ENCODE measurements at places on chromosomes 1 and 21.

GRCh38 chr1:2253797-2254480 is 25.8 kb downstream of the SKI start:
- DNase-seq: no peak

DNA sequence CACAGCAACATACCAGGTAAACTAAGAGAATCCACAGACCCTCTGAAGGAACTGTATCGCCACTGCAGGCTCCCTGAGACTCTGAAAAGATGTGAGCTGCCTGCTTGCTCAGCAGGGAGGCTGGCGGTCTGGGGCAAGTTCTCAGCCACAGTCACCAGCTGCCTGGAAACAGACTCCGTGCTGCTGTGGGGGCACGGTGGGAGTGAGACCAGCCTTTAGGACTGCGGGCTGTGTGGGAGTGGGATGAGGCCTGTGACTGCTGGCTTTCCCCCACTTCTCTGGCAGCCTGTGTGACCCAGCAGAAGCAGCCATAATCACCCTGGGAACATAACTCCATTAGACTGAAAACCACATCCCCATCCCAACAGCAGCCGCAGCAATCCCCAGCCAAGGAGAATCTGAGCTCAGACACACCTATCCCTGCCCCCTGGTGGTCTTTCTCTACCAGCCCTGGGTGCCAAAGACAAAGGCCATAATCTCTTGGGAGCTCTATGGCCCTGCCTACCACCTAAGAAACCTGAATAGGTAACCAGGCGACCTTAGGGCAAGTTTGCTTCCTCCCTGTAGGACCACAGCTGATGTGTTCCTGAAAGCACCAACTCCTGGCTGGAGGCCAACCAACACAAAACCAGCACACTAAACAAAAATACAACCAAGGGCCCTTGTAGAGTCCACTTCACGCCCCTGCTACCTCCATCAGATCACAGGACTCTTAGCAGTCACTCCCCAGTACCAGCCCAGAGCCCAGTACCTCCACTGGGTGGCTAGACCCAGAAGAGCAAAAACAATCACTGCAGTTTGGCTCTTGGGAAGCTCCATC is 151.5 kb downstream of the SMYD3 start:
- no peak for DNase-seq

- no peak for DNase-seq
Observed at GRCh38 chr1:41765152-41765551, 153.6 kb downstream of the HIVEP3 start.

DNA sequence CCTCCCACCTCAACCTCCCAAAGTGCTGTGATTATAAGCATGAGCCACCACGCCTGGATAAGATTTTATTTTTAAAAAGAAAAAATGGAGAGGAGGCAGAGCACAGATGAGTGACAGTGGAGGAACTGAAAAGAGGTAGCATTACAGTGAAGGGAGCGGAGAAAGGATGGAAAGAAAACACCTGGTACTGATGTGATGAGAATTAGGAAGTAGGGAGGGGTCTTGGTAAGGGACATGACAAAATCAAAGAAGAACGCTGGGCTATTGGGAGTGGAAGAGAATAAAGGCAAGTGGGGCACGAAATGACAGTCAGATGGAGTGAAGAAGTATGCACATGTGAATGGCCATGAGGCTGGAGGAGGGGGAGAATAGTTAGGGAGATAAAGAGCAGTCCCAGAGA is 2.3 kb downstream of the FCRLA start:
- no peak for DNase-seq

GRCh38 chr1:56081173-56081572 is 498.2 kb downstream of the PLPP3 start:
- no peak for DNase-seq

DNA sequence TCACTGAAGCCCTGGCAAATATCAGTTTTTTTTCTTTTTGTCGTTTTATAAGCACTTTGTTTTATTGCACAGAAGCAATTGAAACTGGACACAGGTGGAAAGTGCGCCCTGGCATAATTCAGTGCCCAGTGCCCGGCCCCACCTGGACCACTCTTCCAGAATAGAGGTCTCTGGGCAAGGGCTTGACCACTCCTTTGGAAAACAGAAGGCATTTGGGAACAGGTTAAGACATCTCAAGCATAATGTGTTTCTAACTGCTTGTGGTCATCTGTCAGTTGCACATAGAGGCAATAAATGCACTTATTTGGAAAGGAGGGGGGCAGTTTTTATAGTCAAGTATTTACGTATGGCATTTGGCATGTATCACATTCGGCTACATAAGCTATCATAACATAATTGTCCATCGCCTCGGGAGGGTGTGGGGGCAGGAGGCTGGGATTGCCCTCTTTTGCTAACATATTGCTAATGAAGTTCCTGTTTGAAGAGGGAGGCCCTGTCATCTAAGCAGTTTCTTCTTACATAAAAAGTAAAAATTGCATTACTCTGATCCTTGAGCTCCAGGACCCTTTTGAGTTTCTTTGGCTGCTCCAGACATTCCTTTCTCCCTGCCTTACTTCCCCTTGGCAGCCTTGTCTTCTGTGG is 14.7 kb upstream of the CD2 start:
- peak; percentile 4 for DNase-seq

DNA sequence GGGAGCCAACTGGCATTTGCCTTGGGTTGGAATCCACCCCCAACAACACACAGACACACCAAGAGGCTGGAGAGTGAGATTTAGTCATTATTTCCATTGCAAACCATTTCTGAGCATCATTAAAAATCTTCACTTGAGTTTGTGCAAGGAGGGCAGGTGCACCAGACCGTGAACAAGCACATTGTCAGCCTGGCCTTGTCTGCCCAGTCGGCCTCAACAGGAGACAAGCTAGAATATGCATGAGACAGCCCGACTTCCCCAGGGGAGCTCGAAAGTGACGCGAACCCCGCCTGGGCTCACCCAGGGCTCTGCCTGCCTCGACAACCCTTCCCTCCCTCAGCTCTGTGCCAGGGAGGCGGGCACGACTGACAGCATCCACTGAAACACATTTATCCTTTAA is 15.4 kb upstream of the GUCA2B start:
- DNase-seq: no peak

DNA sequence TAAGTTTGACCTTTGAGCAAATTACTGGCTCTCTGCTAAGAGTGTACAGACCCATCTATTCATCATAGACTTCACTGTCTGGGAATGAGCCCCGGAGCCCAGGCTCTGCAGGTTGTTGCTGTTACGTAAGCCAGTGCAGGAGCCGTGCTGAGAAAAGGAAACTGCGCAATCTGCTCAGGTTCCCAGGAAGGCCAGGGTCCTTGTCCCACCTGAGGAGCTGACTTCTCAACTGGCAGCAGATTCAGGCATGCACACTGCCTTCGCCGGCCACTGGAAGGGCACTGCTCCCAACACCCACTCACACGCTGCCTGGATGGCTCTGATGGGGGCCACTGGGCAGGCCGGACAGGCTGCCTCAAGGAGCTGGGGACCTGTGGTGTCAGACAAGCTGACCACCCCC is 19.5 kb downstream of the RCAN1 start:
- no peak for DNase-seq

DNA sequence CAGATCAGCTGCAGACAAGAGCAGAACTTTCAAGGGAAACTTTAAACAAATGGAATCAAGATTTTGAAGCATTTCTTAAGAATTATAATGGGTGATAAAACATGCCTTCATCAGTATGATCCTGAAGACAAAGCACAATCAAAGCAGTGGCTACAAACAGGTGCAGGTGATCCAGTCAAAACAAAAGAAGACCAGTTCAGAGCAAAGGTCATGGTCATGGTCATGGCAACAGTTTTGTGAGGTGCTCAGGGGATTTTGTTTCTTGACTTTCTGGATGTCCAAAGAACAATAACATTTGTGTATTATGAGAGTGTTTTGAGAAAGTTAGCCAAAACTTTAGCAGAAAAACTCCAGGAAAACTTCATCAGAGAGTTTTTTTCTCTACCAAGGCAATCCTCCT is 681.7 kb upstream of the PTBP2 start:
- no peak for DNase-seq

GRCh38 chr1:184502161-184502560 is 115.3 kb downstream of the C1orf21 start:
- DNase-seq: no peak

DNA sequence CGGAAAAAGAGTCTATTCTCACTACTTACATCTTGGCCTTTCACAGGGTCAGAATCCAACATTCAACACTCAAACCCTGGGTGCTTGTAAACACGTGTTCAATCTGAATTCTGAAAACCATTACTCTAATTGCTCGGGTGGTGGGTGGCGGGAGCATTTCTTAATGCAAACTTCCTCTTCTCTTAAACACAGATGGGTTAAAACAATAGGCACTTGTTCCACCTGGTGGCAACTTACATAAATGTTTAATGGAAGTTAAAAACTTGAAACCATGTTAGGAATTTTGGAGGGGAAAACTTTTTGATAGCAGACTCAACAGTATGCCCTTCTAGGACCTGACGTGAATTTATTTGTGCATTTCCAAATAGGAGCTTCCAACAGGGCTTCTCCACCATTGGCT is 23.4 kb upstream of the TDRD10 start:
- DNase-seq: no peak

GRCh38 chr1:161989108-161989507 is 34.6 kb downstream of the OLFML2B start:
- DNase-seq: no peak

DNA sequence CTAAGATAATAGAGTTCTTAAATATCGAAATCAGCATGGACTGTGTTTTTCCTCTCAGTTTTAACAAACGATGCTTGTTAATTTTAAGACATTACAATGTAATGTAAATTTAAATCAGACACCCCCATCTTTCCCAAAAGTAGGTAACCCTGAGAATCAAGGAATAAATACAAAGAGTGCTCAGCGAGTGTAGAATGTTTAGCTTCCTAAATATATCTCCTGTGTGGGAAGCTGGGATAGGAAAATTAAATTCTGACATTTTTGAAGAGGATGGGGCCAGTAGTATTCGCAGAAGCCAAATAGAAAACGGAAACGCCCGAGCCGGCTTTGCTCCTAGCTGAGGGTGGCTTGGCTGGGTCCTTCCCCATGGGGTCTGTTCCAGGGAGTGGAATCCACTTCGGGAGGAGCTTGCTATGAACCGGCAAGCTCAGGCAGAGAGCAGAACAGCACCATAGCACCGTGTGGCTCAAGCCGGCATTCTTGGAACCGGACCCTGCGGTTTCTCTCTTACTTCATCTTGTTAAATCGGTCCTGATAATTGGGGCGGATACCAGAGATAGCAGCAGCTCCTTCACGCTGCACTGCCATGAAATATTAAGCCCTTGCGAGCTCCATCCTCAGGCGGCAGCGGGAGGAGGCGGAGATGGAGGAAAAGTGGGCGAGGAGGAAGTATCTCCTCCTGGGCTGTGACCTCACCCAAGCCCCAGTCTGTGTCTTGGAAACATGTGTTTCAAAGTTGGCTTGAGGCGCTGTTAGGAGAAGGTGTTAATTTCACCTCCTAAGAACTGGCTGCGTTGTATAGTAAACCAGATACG is 24.9 kb downstream of the MAP3K7CL start:
- peak; percentile 86 for DNase-seq

GRCh38 chr1:237258871-237259270 is 216.9 kb downstream of the RYR2 start:
- DNase-seq: no peak
